Fibroblast of the conjunctiva (primary cell): ENCODE measurements at places on chromosomes 7 and 10.
A peak's percentile ranks its signal among the peaks of the same experiment; 100 is the strongest.

GRCh38 chr7:29077854-29078253 is 68.5 kb downstream of the CPVL start:
- DNase-seq, result no peak

DNA sequence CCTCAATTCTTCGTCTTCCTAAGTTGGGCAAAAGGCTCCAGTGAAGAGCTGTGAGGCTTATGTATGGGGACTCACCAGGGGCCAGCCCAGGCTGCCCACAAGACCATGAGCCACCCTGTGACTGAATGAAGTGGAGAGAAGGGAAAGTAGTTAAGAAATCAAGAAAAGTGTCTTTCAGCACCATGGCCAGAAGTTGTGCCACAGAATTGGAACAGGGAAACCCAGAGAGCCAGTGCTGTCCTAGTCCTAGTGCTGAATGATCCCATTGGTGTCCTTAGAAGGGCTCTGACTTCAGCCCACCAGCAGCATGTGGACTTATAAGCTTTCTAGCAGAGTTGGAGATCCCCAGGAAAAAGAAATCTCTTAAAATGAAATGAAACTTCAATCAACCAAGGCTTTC is 37.0 kb upstream of the CCSER2 start:
- DNase-seq, result no peak

DNA sequence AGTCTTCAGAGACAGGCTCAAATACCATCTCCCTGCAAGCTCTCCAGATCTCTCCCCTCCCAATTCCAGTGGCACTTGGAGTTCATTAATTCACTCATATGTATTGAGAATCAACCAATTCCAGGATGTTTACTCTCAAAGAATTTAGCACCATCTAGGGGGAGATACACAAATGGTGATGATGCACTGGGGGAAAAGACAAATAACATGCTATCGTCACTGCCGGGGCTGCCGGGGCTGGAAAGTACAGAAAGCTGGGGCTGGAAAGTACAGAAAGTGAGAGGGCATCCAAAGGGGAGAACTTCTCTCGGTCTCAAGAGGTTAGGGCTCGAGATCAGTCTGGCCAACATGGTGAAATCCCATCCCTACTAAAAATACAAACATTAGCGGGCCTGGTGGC is 118.7 kb downstream of the MKX start:
- DNase-seq, result no peak

GRCh38 chr10:4983615-4984216 is 19.9 kb downstream of the AKR1C2 start:
- no peak for DNase-seq

- DNase-seq, result no peak
These were observed 8.5 kb upstream of the BAG3 start for GRCh38 chr10:119642556-119643111.

DNA sequence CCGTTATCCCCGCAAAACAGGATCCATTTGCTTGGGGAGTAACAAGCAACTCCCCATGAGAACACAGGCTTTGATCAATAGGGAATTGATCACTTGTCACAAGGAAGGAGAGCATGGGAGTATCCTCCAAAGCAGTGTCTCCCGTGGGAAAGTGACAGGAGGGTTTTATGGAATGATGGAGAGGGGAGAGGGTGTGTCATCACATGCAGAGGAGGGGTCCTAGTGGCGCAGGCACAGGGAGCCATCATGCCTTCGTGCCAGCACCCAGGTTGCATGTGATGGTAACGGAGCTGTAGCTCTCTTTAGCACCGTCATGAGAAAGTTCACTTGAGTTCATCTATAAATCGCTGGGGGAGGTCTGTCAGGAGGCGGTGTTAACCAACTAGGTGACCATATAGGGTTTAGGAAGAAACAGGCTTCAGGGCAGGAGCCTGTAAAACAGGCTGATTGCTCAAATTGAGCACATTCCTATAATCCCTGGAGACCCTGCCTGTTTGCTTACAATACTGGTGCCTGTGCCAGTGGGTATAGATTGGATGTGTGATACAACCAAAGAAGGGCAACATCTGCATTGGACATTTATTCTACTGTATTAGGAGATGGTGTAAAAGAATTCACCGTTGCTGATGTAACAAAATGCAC is 428.5 kb downstream of the GALNT17 start:
- no peak for DNase-seq

DNA sequence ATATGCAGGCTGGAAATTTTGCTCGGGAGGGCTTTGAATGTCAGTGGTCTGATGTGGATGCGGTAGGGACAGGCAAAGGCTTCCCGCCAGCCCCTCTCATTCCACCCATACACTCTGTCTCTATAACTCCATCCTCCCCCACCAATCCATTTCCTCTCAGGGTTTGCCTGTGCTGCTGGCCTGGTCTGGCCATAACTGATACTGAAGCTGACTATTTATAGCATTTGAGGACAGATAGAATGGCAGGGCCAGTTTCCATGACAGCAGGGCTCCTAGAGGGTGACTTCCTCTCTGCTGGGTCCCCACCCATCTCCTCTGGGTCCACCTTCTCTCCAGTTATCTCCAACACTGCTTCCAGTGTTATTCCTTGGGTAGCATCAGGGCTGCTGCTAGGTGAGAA is 6.6 kb upstream of the PDLIM1 start:
- no peak for DNase-seq

DNA sequence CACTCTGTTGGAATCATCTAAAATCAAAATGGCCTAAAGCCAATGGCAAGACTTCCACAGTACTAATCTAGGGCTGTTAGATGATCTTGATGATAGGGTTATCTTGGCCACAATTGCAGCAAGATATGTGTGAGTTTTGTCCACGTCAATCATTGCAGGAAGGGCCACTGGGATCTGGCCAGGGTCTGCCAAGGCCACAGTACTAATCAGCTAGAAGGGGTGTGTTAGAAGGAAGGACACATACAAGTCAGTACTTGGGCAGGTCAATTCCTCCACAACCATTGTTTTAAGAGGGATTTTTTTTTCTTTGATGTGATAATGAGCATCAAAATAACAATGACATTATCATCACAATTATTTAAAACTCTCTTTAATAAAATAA is 1.6 kb downstream of the LMOD2 start:
- DNase-seq, result no peak

GRCh38 chr10:96826438-96826837 is 5.7 kb upstream of the LCOR start:
- no peak for DNase-seq

- DNase-seq, result no peak
These were observed 133.5 kb downstream of the CHN2 start for GRCh38 chr7:29328045-29328444.

DNA sequence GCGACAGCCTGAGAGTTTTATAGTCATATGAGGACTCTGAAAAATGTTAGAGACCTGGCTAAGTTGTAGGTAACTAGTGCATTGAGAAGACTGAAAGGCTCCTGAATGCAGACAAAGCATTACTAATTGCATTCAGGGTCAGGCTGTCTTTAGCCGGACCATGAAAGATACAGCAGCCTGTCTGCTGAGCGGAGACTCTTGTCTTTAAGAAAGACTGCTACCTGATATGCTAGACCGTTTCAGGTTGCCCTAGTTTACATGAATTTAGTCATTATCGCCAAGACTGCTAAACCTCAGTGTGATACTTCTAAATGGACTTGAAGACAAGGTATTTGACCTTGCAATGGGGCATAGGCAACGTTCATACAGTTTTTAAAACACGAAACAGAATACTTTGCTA is 81.2 kb downstream of the BMPR1A start:
- no peak for DNase-seq

DNA sequence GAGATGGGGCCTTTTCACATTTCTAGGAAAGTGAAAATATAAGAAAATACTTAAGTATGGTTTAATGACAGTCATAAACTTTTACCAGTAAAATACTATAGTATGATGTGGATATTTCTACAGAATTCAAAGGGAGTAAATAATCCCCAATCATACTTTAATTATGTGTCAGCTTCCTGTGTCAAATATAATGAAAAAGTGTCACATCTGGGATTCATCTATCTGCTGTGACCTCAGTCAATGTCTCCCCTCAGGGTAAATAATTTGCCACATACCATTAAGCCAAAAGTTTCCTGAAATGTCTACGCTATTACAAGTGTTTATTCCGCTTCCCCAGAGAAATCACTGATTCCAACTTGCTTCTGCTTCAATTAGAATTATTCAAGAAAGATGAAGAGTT is 110.5 kb downstream of the ITGA8 start:
- DNase-seq, result no peak

DNA sequence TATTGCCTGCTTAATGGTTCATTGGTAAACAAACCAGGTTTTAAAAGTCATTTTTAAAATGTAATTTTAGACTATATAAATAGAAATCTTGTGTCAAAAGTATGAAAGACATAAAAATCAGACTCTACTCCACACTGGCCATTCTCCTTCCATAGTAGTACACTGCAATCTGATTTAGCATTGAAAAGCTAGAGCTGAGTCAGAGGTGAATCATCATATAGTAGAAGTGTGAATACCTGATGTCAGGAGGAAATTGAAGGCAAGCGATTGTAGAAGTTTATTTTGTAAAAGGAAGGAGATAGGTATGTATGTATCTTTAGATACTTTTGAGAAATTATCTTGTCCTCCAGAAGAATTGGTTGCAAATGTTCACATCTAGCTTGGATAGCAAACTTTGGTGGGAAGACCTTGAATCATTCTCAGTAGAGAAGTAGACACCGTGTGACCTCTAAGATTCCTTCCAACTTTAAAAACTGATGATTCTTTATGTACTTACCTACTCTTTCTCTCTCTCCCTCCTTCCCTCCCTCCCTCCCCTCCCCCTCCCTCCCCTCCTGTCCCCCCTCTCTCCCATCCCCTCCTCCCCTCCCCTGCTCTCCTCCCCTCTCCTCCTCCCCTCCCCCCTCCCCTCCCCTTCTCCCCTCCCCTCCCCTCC is 88.1 kb downstream of the BTAF1 start:
- peak; percentile 0 for DNase-seq

DNA sequence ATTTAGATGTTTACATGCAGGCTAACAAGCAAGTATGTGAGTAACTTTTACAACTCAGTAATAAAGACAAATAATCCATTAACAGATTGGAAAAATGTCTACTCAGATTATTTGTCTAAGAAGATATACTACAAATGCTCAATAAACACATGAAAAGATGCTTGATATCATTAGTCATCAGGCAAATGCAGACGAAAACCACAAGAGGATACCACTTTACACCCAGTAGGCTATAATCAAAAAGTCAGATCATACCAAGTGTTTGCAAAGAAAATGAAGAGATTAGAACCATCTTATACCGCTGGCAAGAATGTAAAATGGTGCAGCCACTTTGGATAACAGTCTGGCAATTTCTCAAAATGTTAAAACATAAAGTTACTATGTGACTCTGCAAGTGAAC is 84.1 kb downstream of the MALSU1 start:
- DNase-seq, result no peak
